ENCODE measurements at places on chromosomes 13 and 19.

DNA sequence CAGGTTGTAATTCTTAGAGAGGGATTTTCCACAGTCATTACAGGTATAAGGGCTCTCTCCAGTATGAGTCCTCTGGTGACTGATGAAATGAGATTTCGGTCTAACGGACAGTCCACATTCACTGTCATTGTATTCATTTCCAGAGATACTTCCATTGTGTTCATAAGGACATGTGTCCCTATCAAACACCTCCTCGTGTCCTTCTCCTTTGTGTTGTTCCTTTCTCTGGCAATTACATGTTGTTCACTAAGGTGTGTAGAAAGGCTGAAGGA is 10.5 kb upstream of the ZSCAN18 start:
- DNase-seq, result no peak

DNA sequence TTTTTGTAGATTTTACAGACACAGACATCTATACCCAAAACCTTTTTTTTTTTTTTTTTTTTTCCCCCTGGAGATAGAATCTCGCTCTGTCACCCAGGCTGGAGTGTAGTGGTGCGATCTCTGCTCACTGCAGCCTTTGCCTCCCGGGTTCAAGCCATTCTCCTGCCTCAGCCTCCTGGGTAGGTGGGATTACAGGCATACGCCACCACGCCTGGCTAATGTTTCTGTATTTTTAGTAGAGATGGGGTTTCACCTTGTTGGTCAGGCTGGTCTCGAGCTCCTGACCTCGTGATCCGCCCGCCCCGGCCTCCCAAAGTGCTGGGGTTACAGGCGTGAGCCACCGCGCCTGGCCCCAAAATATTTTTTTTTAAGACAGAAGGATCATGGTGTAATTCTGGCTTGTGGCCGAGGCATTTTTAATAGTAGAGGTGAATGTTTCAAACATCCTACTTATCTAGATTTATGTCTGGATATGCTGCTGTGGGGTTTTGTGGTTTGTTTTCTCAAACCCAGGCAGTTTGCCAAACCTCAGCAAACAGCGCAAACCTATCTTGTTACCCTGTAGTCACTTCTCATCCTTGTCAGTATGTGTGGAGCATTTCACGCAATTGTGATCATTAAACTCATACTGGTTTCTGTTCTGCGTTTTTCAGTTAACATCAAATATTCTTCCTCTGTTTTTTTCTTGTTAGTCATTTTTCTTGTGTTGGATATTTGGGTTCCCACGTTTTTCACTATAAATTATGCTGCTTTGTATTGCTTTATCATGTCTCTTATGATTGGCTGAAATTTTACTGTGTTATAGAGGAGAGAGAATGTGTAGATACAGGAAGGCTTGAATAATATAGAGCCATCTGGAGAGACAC is 36.2 kb upstream of the GARRE1 start:
- peak; percentile 35 for DNase-seq

- DNase-seq, result no peak
Observed at GRCh38 chr19:46367426-46367825, 20.5 kb downstream of the PPP5C start.

DNA sequence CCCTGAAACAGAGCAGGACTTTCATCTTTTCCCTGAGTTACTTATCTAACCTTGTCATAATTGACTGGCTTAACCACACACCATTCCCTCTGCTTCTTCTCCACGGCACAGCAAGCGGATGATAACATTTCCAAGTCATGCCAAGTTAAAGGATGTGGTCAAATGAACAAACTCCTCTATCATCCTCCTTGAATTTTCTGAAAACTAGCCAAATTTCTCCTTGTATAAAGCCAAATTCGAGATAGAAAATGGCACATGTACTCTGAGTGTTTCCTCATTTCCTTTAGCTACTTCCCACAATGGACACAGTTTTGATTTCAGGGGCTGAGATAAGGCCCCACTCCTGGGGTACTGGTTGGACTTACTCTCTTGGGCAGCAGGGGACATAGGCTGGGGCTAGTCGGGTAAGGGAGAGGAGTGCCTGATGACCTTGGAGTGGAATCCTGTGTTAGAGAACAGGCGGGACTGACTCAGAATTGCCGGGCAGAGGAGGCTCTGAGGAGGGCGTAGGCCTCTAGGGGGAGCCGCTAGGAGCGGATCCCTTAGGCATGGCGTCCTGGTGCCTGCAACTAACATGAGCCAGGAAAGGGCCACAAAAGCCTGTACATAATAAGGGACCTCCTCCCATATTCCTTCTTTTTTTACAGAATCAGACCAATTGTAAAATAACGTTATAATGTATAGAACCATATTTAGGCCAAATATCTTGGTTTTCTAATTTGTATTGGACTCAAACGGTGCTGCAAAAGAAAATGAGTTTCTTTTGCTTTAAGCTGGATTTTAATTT is 20.3 kb upstream of the TMTC4 start:
- DNase-seq, result no peak
